ENCODE measurements at places on chromosomes 4 and X. TPM values are rescaled to one million over a fixed set of nuclear protein-coding genes. Genes with fewer than 3 reads are reported as not detected.

DNA sequence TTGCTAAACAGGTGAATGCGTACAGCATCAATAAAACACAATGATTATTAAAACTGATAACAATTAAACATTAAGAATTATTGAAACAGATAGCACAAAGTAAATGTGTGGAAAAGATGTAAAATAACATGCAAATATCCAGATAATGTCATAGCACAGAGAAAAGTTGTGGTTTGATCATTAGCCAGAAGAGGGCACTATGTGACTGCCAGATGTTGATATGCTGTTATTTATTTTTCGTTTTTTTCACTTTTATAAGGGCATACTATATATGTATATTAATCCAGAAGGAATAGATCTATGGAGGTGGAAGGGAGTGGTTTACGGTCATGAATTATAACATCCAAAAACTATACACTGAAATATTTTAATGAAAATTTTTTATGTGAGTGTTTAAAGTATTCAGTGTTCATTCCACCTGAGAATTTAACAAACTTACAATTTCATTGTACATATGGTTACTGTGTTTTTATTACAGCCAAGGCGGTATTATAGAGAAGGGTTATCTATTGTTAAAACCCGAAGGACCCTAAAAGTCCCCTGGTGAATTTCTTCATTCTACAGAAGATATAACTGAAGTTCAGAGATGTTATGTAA lies 211.9 kb upstream of the UGT8 start:
- H3K4me1 ChIP-seq, result no peaks in the 10 kb centered on the region
- no peak overlapping the region for H3K27ac ChIP-seq
- H3K4me3 ChIP-seq, result no peak overlapping the region
- no peaks in the 10 kb centered on the region for H3K36me3 ChIP-seq
- DNase-seq, result no peak

GRCh38 chr4:52780617-52781354 lies 29.6 kb upstream of the ERVMER34-1 start:
- H3K4me1 ChIP-seq, result no peaks in the 10 kb centered on the region
- no peak overlapping the region for H3K27ac ChIP-seq
- DNase-seq, result no peak
- no peaks in the 10 kb centered on the region for H3K27me3 ChIP-seq
- H3K36me3 ChIP-seq, result no peaks in the 10 kb centered on the region

Gene ERCC6L
- not detected for total RNA-seq

DNA sequence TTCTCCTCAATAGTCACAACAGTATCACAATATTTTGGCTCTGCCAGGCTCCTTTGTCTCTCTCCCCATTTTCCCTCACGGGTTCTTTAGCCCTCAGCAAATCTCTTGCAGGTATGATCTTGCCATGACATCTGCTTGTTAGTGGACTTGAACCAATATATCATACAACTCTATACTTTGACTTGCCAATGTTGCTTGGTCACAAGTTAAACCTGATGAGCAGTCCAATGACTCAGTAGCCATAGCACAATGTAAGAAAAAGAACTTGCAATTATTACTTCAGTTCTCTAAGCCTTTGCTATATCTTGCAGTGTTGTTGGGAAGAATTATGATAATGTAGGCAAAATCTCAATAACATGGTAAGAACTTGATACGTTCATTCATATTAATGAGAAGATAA lies 174.6 kb upstream of the NRK start:
- no peak overlapping the region for H3K27ac ChIP-seq
- no peaks in the 10 kb centered on the region for H3K4me1 ChIP-seq
- no peaks in the 10 kb centered on the region for H3K27me3 ChIP-seq
- H3K4me3 ChIP-seq, result no peak overlapping the region
- DNase-seq, result no peak
- H3K36me3 ChIP-seq, result no peaks in the 10 kb centered on the region

GRCh38 chrX:21966866-21967265 lies 26.4 kb downstream of the SMS start:
- no peaks in the 10 kb centered on the region for H3K27me3 ChIP-seq
- no peaks in the 10 kb centered on the region for H3K4me1 ChIP-seq
- H3K27ac ChIP-seq, result no peak overlapping the region
- no peak for DNase-seq
- no peaks in the 10 kb centered on the region for H3K36me3 ChIP-seq

Gene SUPT20HL1
- not detected for total RNA-seq

DNA sequence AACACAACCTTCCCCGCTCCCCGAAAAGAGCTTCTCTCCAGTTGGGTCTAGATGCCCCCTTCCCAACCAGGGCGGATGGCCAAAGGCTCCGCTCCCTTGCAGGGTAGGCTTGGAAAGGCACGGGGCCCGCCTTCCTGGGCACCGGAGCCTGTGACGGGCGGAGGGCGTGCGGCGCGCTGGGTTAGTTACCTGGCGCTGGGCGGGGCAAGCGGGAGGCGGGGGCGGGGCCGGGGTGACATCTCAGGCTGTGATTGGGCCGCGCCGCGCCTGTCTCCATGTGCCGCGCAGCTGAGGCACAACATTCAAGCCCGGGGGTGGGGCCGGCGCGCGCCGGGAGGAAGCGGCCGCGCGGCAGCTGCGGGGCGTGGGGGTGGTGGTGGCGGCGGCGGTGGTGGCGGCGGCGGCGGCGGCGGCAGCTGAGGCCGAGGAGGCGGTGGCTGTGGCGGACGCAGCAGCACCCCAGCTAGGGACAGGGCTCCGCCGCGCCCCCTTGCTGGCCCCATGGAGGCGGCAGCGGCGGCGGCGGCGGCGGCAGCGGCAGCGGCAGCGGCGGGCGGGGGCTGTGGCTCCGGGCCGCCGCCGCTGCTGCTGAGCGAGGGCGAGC lies at the start of gene REPS2:
REPS2 (plus strand) TSS at position 298 of the 604 bp plus-strand sequence; CDS start at position 502, 204 bp downstream.
- peak within 1 kb of the TSS; percentile 35 for H3K27ac ChIP-seq
- DNase-seq, result peak; percentile 85
- H3K36me3 ChIP-seq, result no peaks in the 10 kb centered on the region
- H3K4me3 ChIP-seq, result peak within 1 kb of the TSS; percentile 62
- H3K27me3 ChIP-seq, result no peaks in the 10 kb centered on the region
- no peaks in the 10 kb centered on the region for H3K4me1 ChIP-seq

DNA sequence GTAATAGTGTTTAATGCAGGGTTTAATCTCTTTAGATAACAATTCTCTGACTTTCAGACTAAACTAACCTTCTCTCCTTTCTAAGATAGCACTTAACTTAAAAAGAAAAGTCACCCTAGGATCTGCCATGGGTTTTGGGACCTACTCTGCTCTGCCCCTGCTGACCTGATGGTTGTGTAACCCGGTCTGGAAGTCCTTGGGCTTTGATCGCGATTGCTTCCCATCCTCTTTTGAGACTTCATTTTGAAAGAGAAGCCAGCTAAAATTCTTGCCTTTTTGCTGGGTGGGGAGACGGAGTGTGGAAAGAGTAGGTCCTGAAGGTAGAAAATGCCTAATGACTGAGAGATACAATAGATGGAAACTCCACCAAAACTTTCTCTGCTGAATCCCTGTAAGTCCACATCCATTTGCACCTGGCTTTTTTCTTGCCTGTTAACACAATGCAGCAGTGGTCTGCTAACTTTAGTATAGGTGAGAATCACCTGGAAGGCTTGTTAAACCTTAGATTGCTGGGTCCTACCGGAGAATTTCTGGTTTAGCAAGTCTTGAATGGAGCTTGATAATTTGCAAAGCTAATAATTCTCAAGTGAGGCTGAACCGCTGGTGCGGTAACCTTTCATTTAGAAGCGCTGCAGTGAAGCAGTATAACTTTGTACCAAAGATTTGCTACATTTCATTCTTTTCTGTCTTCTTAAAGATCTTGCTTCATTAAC lies 45.6 kb upstream of the CCSER1 start:
- H3K27ac ChIP-seq, result no peak overlapping the region
- no peak overlapping the region for H3K4me3 ChIP-seq
- H3K27me3 ChIP-seq, result no peaks in the 10 kb centered on the region
- no peaks in the 10 kb centered on the region for H3K4me1 ChIP-seq

- no peaks in the 10 kb centered on the region for H3K4me1 ChIP-seq
- no peaks in the 10 kb centered on the region for H3K27me3 ChIP-seq
- no peak for DNase-seq
- no peak overlapping the region for H3K4me3 ChIP-seq
- H3K27ac ChIP-seq, result no peak overlapping the region
These were observed 48.5 kb downstream of the EVC start for GRCh38 chr4:5759236-5760075.

DNA sequence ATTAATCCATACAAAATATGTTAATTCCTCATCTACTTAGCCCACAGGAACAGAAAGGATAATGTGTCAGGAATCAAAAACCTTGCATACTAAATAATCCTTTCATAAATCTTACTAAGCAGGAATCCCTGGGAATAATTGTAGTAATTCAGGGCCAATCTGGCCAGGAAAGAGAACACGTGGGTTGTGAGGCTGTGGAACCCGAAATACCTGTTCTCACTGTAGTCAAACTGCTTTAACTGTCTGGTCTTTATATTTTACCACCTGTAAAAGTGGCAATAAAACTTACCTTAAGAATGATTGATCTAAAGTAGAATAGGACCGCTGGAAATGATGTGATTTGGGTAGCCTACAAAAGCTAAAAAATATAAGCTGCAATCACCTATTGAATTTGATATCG lies 1620.9 kb downstream of the STIM2 start:
- H3K4me1 ChIP-seq, result no peaks in the 10 kb centered on the region
- no peak overlapping the region for H3K27ac ChIP-seq
- no peaks in the 10 kb centered on the region for H3K36me3 ChIP-seq
- no peaks in the 10 kb centered on the region for H3K27me3 ChIP-seq

DNA sequence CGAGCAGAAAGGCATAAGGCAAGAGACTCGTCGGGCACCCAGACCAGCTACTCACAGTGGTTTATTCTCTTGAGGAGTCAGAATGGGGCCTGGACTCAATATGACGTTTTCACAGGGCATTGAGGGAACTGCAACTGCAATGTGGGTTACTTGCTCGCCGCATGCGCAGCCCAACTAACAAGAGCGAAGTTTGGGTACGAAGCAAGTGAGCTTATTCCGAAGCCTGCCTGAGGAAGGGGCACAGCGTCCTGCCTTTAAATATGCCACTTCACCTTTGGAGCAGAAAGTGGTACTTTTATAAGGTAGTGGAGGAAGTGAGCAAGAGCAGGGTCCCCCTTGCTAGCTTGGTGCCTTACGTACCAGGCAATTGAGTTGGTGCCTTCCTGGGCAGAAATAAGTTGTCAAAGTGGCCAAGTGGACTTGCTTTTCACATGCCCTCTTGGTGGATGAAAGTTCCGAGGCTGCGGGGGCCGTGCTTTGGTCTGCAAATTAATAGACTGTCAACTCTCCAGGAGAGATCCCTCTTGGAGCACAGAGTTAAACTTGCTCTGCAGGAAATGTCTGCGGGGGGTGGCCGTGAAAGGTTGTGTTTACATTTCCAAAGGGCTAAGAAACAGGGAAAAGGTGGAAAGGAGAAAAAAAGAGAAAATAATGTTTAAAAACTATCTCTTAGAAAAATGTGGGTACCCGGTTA lies 480.4 kb downstream of the TRIML1 start:
- H3K36me3 ChIP-seq, result no peaks in the 10 kb centered on the region
- no peak overlapping the region for H3K27ac ChIP-seq
- no peaks in the 10 kb centered on the region for H3K27me3 ChIP-seq
- no peak overlapping the region for H3K4me3 ChIP-seq
- no peaks in the 10 kb centered on the region for H3K4me1 ChIP-seq

DNA sequence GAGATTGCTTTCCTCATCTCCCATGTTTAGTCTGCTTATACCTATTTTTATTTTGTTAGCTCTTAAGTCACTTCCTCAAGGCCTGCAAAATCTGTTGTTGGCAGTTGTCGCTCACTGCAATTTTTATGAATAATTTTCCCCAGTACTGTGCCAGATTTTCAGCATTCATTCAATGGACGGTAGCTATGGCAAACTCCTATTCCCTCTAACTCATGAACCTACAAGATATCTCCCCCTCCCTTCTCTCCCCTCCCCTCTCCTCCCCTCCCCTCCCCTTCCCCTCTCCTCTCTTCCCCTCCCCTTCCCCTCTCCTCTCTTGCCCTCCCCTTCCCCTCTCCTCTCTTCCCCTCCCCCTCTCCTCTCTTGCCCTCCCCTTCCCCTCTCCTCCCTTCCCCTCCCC lies 160.4 kb downstream of the FRAS1 start:
- no peaks in the 10 kb centered on the region for H3K36me3 ChIP-seq
- DNase-seq, result no peak
- no peaks in the 10 kb centered on the region for H3K27me3 ChIP-seq
- no peak overlapping the region for H3K4me3 ChIP-seq
- H3K27ac ChIP-seq, result no peak overlapping the region

Gene C4orf54
- total RNA-seq, result 0.03 TPM

- DNase-seq, result peak; percentile 75
- no peaks in the 10 kb centered on the region for H3K27me3 ChIP-seq
- no peak overlapping the region for H3K27ac ChIP-seq
- H3K36me3 ChIP-seq, result no peaks in the 10 kb centered on the region
These were observed 63.9 kb downstream of the TRMT44 start for GRCh38 chr4:8504279-8505007.

Gene DRD5
- total RNA-seq, result not detected

DNA sequence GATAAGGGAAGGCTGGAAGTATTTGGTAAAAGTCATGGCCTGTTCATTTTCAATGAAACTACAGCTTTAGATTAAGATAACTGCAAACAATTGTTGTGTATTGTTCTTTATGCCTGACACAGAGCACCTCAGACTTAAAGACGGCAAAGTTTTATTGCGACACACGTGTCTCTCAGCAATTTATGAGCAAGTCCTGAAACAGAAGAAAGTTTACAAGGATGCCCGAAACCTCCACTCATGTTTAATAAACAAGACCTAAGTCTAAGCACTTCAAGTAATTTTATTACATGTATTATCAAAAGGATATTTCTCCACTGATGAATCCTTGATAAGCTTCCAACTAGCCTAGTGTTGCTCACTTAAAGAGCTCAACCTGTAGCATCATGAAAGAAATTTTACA lies 51.0 kb downstream of the DHX15 start:
- H3K36me3 ChIP-seq, result peaks cover 10% of the 10 kb centered on the region
- no peak for DNase-seq
- H3K4me3 ChIP-seq, result no peak overlapping the region
- no peaks in the 10 kb centered on the region for H3K27me3 ChIP-seq
- no peaks in the 10 kb centered on the region for H3K4me1 ChIP-seq

- H3K4me1 ChIP-seq, result no peaks in the 10 kb centered on the region
- H3K4me3 ChIP-seq, result no peak overlapping the region
- H3K36me3 ChIP-seq, result no peaks in the 10 kb centered on the region
These were observed 85.1 kb downstream of the SLC2A9 start for GRCh38 chr4:9936129-9936644.

Gene NUDT6
- 2.0 TPM for total RNA-seq

Gene AKAP4
- total RNA-seq, result not detected

Gene SSX1
- not detected for total RNA-seq

Gene AMBN
- total RNA-seq, result not detected

Gene FGF13
- total RNA-seq, result 2.4 TPM

Data from pancreas (tissue), 10 donors.